Activated T-cell treated with anti-CD3 and anti-CD28 coated beads, Interleukin-2, amount 50 U/mL, for 4 hours (primary cell): ENCODE measurements at places on chromosomes 11 and 22. TPM values are rescaled to one million over a fixed set of nuclear protein-coding genes. Genes with fewer than 3 reads are reported as not detected.

The KCNJ4 gene
- not detected for total RNA-seq

The SLC17A6 gene
- not detected for total RNA-seq

The HPS5 gene
- total RNA-seq, result 17.3 TPM

DNA sequence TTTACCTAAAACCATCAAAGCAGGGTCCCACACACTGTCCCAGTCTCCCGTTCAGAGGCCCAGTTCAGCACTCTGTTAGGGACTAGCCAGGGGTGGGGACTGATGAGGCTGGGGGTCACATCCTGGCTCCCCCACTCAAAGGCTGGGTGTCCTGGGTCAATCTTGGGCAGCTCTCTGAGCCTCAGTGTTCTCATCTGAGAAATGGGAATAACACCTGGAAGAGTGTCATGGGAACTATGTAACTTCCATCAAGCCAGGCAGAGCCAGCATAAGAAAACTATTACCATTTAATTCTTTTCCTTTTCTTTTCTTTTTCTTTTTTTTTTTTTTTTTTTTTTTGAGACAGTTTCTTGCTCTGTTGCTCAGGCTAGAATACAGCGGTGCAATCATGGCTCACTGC lies 38.4 kb downstream of the TPST2 start:
- DNase-seq, result no peak
